ENCODE measurements at places on chromosomes 13 and 19. TPM values are rescaled to one million over a fixed set of nuclear protein-coding genes. Genes with fewer than 3 reads are reported as not detected.

DNA sequence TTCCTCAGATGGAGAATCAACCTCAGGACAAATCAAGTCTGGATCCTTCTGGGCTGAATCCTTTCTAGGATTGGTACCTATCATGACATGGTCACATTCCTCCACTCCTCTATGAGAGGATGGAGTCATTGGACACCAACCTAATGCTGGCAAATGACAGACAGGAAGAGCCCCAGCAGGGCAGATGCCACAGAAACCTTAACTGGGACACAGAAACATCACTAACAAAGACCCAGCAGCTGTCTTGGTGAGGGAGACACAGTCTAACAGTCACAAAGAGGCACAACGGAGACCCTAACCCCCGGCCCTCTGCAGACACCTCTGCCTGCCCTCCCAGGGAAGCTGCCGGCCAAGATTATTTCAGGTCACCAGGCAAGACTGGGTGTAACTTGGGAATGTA is 2.1 kb downstream of the ANKRD27 start:
- no peak for DNase-seq

DNA sequence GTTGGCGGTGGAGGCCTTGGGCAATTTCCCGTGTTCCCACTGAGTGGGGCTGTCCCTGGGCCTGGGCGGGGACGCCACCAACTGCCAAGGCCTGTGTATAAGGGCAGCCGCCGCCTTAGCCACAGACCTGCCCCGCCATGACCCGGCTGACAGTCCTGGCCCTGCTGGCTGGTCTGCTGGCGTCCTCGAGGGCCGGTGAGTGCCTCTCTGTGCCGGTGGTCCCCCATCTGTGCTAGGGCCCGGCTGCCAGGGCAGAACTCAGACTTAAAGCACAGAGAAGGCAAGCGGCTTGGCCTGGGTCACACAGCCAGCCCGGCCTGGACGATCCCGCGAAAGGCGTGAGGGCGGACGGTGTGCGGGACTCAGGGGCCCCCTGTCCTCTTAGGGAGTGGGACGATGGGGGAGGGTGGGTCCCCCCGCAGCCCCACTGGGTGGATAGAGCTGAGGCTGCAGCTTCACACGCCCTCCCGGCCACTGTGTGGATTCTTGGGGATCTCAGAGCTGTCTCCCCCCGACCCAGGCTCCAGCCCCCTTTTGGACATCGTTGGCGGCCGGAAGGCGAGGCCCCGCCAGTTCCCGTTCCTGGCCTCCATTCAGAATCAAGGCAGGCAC is at the start of gene AZU1:
TSS of gene AZU1 (plus strand) at position 128 of the 612 bp plus-strand sequence. CDS start at position 138, 10 bp downstream.
- no peak for DNase-seq

- no peak for DNase-seq
Observed at GRCh38 chr13:71695662-71696061, 171.3 kb downstream of the DACH1 start.

DNA sequence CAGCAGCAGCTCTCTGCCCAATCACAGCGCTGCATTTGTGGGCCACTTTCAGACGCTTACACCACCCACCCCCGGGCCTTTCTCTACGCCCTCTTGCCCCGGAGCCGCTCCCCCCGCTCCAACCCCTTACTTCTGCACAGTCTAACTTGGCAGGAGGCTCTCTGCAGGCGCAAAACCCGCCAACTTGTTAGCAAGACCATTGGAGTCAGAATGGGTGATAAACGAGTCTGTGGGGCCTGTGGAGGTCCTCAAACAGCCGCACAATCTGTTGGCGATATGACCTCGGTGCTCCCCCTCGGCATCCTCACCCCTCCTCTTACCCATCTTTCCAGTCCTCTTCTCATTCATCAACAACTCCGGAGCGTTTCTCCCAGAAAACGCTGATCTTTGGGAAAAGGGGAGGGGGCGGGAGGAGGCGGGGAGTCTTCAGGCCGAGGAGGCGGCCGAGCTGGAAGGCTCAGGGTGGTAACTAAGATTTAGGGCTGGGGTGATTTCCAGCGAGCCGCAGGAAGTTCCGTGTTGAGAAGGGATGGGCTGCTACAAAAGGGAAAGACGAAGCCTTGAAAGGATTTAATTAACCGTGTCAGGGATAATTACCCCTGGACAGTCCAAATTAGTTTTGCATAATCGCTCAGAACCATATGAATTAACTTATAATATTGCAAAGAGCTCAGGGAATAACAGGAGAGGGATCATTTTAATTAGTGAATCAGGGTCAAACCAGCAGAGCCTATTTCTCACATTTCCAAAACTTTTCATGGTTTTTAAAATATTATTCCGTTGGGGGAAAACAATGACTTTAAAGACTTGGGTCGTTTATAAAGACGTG is 4.1 kb downstream of the SOX21 start:
- no peak for DNase-seq

DNA sequence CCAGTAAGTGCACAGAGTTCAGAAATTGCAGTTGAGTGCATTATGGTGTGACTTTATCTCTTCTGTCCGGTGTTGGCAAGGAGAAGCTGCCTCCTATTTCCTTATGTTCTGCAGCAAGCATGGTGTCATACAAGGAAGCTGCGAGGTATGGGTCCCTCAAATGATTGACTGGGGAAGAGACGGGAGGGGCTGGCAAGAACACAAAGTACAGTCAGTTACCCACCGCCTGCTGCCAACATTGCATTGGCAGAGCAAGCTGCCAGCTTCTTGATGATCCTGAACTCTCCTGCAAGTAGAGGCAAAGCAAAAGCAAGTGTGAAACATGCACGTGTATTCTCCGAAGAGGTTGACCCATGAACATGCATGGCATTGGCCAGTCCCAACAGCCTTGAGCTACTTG is 1013.6 kb downstream of the UQCRFS1 start:
- no peak for DNase-seq

DNA sequence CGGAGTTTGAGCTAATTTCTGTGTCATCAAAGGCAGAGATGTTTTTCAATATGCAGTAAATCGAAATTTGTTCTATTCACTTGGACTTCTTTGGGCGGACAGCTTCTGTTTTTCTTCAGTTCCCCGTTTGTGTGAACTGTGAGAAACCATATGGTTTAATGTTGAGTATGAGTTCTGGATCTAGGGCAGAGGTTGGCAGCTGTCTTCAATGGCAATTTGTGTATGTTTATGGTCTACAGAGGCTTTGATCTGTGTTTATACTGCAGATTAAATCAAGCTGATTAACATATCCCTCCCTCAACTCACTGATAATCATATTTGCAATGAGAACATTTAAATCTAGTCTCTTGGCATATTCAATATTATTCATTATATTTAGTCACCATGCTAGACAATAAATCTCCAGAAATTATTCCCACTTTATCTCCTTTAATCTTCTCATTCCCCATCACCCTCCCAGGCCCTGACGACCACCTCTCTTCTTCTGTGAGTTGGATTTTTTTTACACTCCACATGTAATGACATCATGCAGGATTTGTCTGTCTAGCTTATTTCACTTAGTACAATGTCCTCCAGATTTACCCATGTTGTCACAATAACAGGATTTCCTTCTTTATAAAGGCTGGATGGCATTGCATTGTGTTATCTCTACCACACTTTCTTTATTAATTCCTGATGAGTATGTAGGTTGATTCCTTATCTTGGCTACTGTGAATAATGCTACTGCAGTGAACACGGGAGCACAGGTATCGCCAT is 9.0 kb downstream of the ZNF331 start:
- no peak for DNase-seq

- DNase-seq = no peak
Observed at GRCh38 chr19:29014857-29015436, 198.0 kb downstream of the UQCRFS1 start.

- DNase-seq = peak; percentile 43
Observed at GRCh38 chr19:10808937-10809649, 26.9 kb downstream of the TMED1 start.

- no peak for DNase-seq
Observed at GRCh38 chr13:66367356-66367755, 862.8 kb downstream of the PCDH9 start.

GRCh38 chr19:42130254-42130573 is 2.0 kb downstream of the POU2F2 start:
- DNase-seq = no peak

GRCh38 chr19:804419-805165 is 7.3 kb downstream of the PTBP1 start:
- no peak for DNase-seq

DNA sequence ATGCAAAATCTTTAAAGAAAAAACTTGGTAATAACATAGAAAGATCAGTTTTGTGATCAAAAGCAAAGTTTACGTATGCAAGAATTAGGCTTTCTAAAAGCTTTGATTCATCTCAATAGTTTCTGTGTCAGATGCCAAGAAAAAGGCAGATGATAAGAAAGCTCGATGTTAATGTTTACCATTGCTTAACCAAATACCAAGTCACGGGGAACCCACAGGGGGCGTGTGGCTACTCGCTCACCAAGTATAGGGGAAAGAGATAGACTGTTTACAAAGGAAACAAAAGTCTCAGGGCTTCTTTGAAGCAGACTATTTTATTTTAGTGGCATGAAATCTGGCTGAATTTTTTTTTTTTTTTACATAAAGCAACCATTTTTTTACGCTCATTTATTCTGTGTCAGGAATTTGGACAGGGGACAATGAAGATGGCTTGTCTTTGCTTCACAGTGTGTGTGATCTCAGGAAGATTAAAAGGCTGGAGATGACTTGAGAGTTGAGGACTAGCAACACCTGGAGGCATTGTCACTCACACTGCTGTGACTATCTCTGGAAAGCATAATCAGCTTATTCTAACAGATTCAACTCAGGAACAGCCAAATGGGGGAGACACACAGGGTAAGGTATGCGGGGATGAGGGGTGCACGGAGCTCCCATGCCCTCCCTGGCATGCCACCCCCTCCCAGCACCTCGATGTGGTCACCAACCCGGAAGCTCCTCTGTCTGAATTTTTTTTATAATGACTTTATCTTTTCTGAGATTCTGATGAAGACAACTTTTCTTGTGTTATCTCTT is 24.9 kb downstream of the RCBTB1 start:
- DNase-seq = peak; percentile 26

- DNase-seq = no peak
Observed at GRCh38 chr19:50977626-50978025, 6.1 kb downstream of the KLK7 start.

GRCh38 chr19:45217193-45217956 is 27.8 kb downstream of the EXOC3L2 start:
- no peak for DNase-seq

DNA sequence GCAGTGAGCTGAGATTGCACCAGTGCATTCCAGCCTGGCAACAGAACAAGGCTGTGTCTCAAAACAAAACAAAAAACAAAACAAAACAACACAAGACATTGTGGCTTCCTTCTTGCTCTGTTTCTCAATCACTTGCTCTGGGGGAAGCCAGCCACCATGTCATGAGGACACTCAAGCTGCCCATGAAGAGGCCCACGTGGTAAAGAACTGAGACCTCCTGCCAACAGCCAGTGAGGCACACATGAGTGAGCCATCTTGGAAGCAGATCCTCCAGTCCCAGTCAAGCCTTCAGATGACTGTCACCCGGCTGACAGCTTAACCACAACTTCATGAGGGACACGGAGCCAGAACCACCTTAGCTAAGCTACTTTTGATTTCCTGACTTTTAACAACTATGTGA is 25.2 kb downstream of the CPT1C start:
- no peak for DNase-seq

GRCh38 chr13:40047322-40047771 is 391.9 kb downstream of the COG6 start:
- DNase-seq = no peak

NECTIN2 gene
- total RNA-seq = 22.1 TPM

SIGLEC9 gene
- 0.09 TPM for total RNA-seq

KASH5 gene
- not detected for total RNA-seq

NLRP11 gene
- not detected for total RNA-seq

HMGB1 gene
- total RNA-seq = 319 TPM

ADAMTSL5 gene
- total RNA-seq = 1.2 TPM

LILRB3 gene
- total RNA-seq = not detected

OVOL3 gene
- not detected for total RNA-seq

GPR42 gene
- not detected for total RNA-seq

PSG1 gene
- total RNA-seq = not detected

PDX1 gene
- total RNA-seq = not detected

RFPL4AL1 gene
- total RNA-seq = not detected

NPHS1 gene
- not detected for total RNA-seq

RAB3A gene
- total RNA-seq = 2.8 TPM

SIGLEC8 gene
- not detected for total RNA-seq

KLK1 gene
- not detected for total RNA-seq

ZNF345 gene
- 5.5 TPM for total RNA-seq

BST2 gene
- total RNA-seq = 48.1 TPM

Measured in fibroblast of the aortic adventitia (primary cell).